ENCODE measurements at places on chromosomes 13 and 19.

DNA sequence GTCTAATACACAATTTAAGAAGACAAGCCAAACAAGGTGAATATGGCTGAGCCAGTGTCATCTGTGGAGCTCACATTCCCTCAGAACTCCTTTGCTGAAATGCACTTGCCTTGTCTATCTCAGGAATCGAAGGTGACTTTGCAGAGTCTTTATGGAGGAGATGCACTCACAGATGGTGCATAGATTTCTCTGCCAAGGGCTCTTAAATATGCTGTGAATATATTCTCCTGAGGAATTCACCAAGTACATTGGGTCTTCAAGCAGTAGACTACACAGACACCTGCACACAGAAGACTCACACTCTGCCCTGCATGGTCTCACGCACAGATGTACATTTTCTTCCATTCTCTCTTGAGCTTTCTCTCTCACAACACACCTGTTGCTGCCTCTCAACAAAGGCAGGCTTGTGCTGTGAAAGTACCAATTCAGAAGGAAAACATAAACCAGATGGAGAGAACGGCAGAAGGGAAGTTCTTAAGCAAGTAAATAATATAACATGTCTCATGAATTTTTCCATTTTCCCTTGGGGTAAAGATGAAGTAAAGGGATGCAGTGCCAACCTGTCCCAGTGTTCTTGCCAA lies 174.7 kb downstream of the DLEU7 start:
- DNase-seq = no peak

DNA sequence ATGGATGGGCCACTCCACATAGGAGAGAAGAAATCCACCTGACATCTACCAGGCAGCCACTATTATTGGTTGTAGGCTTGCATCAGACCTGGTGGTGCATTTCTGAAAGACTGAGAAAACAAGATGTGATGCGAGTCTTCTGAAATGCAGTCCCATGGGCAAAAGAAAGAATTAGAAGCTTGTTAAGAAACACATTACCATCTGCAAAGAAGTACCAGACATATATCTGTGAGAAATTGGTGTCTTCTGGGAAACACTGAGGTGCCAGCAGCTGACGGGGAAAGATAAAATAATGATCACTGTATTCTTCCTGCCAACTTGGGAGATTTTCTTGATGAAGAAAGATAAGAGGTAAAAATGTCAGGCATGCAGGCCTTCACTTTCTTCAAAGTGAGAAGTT lies 14.4 kb downstream of the AMER2 start:
- DNase-seq = no peak

- no peak for DNase-seq
These were observed 7.3 kb upstream of the CYP2A7 start for GRCh38 chr19:40889366-40889765.

- DNase-seq = no peak
These were observed 1.2 kb downstream of the ZSWIM4 start for GRCh38 chr19:13796301-13797057.

DNA sequence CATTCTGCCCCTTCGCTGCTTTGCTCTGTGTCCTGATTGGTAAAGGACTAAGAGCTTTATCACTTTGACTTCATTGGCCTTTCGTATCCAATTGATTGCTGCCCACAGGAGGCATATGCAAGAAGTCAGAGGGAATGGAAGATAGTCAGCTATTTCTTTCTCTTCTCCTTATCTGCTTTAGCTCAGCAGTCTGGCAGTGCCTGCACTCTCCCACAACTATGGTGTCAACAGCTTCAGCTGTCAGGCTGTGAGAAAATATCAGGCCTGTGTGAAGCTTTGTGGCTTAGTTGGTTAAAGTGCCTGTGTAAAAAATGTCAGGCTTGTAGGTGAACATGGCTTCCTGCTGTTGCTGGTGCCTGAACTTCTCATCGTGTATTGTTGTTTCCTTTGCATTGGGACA lies 243.0 kb downstream of the PCDH17 start:
- DNase-seq = no peak

DNA sequence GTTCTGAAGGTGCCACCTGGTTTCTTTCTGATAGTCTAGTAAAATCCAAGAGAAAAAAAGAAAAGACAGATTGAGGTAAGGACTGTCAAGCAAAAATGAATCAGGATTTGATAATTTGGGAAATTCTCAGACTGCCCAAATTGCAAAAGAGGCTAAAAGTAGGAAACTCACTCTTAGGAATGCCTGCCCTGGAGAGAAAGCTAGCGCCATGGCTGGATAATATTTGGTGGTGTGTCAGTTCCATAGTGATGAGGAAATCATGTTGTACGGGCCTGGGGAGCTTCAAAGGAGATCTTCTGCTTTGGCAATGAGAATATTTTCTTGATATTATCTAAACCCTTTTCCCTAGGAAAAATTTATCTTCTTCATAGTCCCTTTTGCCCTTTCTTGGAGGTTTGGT lies 1008.1 kb upstream of the SLC10A2 start:
- DNase-seq = no peak

GRCh38 chr13:110683203-110683883 lies 22.6 kb downstream of the CARS2 start:
- no peak for DNase-seq

DNA sequence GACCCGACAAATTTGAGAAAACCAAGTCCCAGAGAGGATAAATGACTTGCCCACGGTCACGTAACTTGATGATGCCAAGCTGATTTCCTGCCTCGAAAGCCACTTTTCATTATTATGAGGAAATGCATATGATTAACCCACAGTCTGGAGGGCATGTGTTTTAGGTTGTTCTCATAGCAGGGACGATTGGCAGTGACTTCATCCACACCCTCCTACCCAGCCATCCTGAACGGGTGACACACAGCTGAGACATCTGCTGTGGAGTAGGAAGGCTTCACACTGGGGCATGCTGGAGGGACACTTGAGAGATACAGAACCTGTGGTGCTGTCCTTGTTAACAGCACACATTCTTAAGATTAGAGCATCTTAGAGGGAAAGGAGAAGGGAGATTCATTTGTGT lies 65.4 kb upstream of the WDFY2 start:
- no peak for DNase-seq

DNA sequence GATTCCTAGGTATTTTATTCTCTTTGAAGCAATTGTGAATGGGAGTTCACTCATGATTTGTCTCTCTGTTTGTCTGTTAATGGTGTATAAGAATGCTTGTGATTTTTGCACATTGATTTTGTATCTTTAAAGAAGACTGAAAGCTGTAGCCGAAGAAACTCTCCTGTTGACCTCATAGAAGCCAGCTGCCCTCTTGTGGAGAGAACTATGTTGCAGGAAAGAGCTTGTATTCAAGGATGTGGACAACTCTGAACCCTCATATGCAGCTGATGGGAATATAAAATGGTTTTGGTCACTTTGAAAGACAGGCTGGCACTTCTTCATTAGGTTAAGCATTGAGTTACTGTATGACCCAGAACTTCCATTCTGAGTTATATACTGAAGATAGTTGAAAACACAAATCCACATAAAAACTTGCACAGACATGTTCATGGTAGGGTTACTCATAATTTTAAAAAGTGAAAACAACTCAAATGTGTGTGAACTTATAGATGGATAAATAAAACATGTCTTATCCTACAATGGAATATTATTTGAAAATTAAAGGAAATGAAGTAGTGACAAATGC lies 65.8 kb upstream of the SLITRK6 start:
- DNase-seq = no peak

DNA sequence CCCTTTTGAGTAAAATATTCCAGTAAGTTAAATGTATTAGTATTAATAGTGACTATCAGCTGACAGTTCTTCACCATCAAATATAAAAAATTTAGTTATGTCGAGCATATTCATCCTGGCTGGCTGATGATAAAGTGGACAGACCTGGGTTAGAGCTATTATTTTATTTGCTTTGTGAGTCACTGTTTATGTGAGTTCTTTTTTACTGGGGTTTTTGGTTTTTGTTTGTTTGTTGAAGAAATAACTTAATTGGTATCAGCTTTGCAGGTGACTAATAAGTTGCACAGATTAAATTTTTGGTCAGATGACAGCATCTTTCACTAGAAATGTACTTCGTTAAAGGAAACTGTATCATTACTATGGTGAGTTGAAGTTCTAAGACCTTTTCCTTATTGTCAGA lies 224.7 kb downstream of the GGACT start:
- no peak for DNase-seq

DNA sequence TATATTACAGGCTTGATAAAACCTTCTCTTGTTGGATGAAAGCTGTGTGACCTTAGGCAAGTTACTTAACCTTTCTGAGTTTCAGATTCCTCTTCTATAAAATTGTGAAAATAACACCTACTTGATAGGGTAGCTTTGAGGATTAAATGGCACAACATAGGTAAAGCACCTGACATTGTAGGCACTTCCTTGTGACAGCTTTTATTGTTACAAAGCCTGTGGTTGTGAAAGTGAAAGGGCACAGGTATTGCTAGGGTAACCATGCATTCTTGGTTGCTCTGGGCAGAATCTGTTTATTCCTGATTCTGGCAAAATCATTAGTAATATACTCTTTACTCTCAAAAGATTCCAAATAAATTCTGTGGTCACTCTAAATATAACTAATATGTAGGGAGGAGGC lies 493.4 kb downstream of the OLFM4 start:
- DNase-seq = no peak

DNA sequence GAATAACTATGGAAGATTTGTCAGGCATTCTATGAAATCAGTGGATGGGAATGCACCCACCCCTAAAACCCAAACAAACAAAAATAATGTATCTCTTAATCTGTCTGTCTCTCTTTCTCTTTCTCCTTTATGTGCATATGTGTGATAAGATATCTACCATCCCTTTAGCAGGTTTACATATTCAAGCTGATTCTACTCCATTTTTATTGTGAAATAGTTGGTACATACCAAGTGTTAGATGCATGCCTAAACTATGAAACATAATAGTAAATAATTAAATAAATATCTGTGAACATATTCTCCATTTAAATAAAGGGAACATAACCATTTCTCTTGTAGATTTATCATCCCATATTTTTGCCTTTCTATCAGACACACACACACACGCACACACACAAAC lies 121.8 kb upstream of the PCDH9 start:
- DNase-seq = no peak

DNA sequence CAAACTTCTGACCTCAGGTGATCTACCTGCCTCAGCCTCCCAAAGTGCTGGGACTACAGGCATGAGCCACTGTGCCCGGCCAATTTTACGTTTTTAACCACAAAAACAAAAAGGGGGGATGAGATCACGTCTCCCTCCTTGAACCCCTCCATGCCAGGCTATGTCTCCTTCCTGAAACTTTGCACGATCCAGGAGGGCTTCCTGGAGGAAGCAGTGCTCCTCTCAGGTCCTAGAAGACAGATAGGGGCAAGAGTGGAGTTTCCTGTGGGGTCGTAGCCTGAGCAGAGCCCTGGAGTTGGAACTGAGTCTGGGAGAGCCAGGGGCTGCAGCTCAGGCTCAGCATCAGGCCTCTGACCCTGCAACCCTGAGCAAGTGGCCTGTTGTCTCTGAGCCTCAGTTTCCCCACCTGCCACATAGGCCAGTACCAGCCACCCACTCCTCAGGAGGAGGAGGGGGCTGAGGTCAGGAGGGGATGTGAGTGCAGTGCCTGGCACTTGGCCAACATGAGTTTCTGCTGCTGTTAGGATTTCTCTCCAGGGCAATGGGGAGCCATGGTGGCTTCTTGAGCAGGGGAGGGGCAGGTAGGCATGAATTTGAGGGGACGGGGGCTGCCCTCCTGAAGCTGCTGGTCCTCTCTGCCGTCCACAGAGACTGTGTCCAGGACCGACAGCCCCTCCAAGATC lies 16.0 kb downstream of the APBA3 start:
- no peak for DNase-seq

Measured in stimulated activated CD4-positive, alpha-beta T cell treated with anti-CD3 and anti-CD28 coated beads, Interleukin-15, amount 100 ng/mL, for 1 hour (primary cell).